ENCODE measurements at places on chromosomes 11 and 22.

DNA sequence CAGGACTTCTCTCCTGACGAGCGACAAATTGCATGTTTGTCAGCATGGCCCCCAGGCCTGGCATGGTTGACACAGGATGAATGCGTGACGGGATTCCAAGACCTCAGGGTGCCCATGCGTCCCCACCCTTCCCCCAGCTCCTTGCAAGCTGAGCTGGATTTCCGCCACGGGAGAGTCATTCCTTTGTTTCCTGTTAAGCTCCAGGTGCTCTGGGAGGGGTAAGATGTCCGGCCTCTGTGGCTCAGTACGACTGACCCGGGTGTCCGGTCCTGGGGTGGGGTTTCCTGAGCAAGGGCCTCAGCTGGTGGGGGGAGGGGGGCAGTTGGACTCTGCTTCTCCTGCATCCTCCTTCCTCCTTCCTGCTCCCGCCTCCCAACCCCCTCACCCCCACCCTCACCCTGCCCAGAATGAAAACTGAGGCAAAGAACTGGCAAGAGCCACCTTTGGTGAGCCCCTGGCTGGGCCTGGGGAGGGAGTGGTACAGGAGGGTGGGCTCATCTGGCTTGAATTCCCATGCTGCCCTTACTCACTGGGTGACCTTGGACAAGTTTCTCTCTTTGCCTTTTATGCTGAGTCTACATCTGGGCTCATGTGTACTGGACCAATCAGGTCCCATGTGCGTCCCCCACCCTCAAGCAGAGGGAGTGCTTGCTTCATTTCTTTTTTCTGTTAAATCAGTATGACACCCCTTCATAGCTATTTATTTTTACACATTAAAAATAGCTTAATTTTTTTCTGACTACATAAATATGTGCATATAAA, 2.5 kb downstream of the CDC42EP2 start:
- DNase-seq: no peak

- no peak for DNase-seq
Measured at GRCh38 chr22:48088251-48088650, 1325.8 kb downstream of the TBC1D22A start.

DNA sequence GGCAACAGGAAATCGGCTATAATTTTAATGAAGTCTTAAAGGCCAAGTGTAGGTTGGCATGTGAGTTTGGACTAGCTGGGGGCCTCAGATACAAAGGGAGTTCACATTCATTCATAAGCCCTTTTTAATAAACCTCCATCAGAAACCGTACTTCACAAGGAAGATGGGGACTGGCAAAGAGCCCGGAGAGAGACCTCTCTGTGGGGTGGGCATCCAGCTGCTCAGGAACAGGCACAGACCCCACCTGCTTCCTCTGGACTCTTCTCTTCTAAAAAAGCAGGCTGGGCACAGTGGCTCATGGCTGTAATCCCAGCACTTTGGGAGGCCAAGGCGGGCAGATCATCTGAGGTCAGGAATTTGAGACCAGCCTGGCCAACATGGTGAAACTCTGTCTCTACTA, 3.9 kb upstream of the ARFGAP3 start:
- DNase-seq: no peak

DNA sequence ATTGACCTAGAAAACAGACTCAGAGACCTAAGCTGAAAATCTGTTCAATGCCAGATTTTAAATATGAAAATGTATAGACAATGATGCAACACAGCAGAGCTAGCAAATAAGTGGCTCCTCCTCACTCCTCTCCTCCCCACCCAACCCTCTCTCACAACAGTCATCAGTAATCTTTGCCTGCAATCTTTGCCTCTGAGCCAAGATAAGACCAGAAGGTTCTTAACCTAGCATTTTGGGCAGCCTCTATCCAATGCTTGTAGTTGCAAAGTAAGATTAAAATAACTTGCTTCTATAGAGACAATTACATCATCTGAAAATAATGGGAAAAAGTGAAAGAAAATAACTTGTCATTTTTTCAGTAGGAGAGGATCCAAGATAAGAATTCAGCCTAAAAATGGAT, 117.3 kb downstream of the PARVA start:
- no peak for DNase-seq

DNA sequence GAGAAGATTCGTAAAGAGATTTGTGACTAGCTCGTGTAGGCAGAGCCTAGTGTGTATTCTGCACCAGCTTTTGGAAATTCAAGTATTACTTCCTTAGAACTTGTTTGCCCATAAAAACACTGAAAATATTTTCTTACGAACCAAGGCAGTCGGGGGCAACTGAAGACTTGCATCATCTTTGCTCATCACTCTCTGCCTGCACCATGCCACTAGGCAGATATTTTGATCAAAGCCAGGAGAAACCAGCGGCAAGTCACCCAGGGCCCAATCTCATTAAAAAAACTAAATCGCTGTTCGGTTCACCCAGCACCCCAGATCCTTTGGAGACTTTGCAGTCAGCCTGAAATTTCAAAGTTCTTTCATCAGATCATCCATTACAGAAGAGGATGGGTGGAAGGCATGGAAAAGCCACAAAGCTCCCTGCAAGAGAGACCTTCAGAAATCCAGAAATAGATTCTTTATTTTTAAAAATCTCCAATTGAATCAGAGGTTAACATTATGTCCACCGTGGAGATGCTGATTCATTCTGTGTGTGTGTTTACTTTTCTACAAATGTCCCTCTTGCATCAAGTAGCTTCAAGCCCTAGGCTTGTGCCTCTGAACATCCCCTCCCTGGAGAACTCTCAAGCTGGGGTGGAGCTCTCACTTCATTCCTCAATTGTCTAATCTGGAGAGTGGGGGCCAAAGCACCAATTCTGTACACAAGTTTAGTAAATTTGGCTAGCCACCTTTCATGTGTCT, 78.4 kb downstream of the ETS1 start:
- no peak for DNase-seq

Measured in CD4-positive, alpha-beta T cell treated with Interferon gamma for 1 hour (primary cell).